ENCODE measurements at places on chromosomes 4 and X.

DNA sequence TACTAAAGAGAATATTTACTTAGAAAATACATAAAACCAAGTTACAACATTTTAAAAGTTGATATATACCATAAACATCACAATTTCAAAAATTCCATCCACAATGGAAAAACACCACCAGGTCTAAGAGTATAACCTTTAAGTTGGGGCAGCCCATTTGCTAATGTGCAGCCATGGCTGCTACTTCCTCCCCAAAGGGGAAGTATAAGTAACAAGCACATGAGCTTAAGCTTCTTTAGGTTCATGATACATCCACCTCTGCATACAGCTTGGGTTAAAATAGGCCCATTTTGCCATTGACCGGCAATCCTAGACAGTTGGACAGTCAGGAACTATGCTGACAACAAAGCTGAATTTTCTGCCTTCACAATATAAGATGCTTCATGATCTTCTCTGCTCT, 16.6 kb upstream of the GASK1B start:
- DNase-seq: no peak

- DNase-seq: no peak
Measured at GRCh38 chr4:155688860-155689259, 22.2 kb downstream of the GUCY1A1 start.

GRCh38 chr4:174041555-174042105, 241.8 kb downstream of the FBXO8 start:
- DNase-seq: no peak

GRCh38 chr4:123304151-123304964, 92.2 kb upstream of the SPRY1 start:
- DNase-seq: no peak

DNA sequence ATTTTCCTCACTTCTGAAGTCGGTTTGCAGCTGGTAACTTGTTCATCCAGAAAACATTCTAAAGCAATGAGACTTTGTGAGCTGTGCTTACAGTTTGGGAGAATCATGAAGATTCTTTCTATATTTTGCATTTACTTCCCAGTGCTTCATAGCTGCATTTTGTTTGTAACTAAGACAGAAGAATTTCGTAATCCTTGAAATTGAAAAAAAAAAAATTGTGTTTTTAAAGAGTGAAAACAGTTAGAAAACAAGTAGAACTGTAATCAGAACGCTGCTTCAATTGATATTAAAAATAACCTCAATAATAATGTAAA, 392.4 kb downstream of the UNC5C start:
- DNase-seq: no peak

- no peak for DNase-seq
Measured at GRCh38 chr4:138861135-138861534, 154.4 kb upstream of the NOCT start.

DNA sequence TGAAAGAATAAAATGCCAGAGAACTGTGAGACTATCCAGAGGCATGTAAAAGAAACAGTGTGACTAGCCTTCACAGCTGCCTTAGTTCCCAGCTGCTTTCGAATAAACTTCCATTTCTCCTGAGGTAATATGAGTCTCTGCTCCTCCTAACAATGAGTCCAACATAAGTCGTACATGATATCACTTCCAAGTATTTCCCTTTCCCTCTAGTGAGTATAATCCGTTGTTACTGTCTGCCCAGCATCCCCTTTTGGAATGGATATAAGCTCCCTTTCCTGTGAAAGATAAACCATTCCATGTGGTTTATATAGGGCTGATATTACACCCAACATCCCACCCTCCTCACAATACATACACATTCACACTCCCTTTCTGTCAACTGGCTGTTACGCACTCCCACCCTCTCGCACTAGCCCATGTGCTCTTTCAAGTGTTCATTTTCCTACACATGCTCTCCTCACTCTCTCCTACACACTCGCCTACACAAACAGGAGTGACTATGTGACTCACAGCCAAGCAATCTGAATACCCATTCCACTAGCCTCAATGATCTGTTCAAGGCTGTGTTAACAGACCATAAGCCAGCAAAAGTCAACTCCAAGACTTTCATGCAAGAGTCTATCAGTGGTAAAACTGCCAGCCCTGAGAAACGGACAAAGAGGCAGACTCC, 5.0 kb downstream of the NAF1 start:
- DNase-seq: no peak

DNA sequence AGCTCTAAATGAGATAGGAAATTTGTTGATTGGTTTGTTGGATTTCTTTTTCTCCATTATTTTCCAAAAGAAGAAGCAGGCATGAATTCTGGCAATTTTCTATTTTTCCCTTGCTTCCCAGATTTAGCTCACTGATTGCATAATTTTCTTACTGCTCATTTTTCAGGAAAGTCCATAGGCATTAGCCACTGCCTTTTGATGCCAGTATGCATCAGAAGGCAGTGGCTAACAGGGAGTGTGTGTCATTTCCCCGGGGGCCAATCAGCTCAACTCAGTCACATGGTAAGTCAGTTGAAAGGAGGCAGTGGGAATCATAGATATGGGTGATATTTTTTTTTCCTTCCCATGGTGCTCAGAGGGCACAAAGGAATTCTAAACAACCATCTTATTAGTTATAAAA, 156.7 kb downstream of the TRIML1 start:
- DNase-seq: no peak

- no peak for DNase-seq
Measured at GRCh38 chr4:1075225-1075624, 38.1 kb downstream of the RNF212 start.

- no peak for DNase-seq
Measured at GRCh38 chr4:88320780-88321373, 36.5 kb upstream of the PPM1K start.

DNA sequence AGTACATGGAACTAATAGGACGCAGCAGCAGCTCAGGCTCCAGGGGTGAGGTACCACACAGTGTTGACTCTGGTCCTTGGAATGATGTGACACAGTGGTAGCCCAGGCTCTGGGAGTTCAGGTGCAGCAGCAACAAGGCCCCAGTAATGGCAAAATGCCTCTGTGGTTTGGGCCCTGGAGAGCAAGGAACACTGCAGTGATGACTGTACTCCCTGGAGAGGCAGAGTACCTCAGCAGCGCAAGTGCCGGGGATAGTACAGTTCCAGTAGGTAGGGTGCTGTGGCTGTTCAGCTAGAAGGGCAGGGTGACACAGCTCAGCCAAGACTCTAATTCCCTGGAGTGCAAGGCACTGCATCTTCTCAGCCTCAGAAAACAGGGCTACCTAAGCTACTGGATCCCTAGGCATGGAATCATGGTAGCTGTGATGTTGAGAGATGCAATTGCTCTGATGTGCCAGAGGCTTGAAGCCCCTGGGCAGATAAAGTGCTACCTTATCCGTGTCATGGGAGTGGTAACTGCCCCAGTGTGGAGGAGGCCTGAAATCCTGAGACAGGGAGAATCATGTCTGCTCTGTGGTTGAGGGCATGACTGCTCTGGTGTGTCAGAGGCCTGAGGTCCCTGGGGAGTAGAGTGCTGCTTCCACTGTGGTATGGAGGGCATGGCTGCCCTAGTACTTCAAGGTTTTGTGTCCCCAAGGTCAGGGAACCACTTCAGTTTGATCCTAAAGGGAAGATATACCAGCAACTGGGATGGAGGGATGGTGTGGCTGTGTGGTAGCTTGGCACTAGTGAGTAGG, 55.2 kb downstream of the AREG start:
- no peak for DNase-seq

- no peak for DNase-seq
Measured at GRCh38 chrX:9379697-9380551, 84.9 kb upstream of the TBL1X start.

DNA sequence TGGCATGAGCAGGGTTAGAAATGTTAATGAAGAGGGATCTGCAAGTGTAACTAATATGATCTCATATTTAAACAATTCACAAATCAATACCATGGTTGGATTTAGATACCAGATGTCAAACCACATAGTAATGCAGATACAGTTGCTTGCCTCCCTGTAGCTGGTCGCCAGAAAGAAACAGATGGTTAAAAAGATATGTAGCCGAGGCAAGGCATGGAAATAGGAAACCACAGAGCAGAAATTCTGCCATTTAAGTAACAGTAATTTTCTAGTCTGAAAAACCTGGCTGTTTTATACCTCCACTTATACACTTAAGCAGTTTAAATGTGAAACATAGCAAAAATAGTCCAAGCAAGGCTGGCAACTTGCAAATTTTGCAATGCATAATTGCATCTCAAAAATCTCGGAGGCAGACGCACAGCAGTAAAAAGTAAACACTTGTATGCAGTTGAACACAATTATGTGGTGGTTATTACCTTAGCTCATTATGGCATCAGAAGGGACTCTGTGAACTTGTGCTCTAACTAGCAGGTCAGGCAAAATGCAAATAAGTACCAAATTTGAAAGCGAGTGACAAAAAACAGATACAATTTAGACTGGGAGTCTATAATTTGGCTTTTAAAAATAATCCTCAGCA, 126.8 kb downstream of the NAA11 start:
- DNase-seq: no peak

DNA sequence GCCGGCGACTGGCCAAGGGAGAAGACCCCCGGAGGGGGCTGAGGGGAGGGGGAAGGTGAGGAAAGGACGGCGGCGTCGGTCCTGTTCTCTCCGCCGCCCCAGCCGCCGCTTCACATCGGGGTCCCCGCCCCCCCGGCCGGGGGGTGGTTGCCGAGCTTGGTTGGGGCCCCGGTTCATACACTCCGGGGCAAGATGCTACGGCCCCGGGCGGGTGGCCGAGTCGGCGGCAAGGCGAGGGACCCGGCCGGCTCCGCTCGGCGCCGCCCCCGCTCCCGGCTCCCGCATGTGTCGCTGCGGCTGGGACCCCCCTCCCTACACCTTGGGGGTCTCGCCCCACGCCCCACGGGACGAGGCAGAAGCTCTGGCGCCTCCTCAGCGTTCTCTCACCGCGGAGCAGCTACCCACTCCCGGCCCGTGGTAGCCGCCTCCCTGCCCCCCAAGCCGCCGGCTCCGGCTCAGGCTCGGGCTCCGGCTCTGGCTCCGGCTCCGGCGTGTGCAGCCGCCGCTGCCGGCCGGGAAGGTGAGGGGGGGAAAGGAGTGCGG, 461 bp downstream of the FBXW7 start:
- no peak for DNase-seq

- no peak for DNase-seq
Measured at GRCh38 chrX:331825-332495, 13.4 kb upstream of the GTPBP6 start.

DNA sequence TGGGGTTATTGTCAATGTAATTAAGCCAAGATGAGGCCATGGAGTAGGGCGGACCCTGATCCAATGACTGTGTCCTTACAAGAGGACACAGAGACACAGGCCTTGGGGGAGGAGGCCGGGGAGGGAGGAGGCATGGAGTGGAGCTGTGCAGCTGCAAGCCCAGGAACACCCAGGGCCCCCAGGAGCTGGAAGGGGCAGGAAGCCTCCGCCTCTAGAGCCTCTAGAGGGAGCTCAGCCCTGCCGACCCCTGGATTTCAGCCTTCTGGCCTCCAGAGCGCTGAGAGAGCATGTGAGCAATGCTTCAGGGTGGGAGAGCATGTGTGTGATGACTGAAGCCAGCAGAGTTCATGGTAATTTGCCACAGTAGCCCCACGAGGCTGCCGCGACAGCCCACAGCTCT, 234.6 kb downstream of the AFAP1 start:
- DNase-seq: no peak

- no peak for DNase-seq
Measured at GRCh38 chr4:177473991-177474390, 31.8 kb upstream of the AGA start.

GRCh38 chr4:168731006-168731636, 234.3 kb downstream of the PALLD start:
- DNase-seq: no peak

GRCh38 chr4:15385928-15386327, 41.9 kb upstream of the C1QTNF7 start:
- DNase-seq: no peak
